ENCODE measurements at places on chromosomes 6 and 20.

DNA sequence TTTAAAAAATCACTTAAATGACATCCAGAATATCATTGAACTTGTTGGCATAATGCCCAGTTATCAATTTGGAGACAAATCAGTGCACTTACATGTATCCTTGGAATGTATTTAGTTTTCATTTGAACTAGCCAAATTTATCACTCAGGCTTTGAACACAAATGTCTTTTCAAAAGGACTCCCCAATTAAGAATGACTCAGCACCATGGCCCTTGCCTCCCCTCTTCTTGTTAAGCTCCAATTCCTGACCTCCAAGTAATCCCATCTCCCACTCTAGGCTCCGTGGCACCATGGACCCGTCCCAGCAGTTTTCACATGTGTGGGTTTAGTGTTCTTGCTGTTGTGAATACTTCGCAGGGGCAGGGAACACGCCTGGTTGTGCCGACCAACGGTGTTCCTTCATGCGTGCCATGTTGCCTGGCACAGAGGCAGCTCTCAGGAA lies 2.7 kb downstream of the AKAP12 start:
- DNase-seq: no peak

- no peak for DNase-seq
Observed at GRCh38 chr20:4012589-4012988, 2.8 kb downstream of the RNF24 start.

- no peak for DNase-seq
Observed at GRCh38 chr6:36666287-36666686, 12.2 kb upstream of the CDKN1A start.

GRCh38 chr20:4490045-4490444 lies 231.7 kb upstream of the PRND start:
- peak; percentile 16 for DNase-seq

DNA sequence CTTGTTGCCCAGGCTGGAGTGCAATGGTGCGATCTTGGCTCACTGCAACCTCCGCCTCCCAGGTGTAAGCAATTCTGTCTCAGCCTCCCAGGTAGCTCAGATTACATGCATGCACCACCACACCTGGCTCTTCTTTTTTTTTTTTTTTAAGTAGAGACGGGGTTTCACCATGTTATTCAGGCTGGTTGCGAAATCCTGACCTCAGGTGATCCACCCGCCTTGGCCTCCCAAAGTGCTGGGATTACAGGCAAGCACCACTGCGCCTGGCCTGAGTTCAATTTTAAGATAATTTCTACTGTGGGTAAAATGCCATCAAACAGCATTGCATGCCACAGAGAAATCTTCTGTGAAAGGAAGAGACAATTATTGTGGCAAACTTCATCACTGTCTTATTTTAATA lies 633.1 kb downstream of the KIF16B start:
- DNase-seq: no peak

- no peak for DNase-seq
Observed at GRCh38 chr20:37357481-37358365, 11.8 kb downstream of the SRC start.

DNA sequence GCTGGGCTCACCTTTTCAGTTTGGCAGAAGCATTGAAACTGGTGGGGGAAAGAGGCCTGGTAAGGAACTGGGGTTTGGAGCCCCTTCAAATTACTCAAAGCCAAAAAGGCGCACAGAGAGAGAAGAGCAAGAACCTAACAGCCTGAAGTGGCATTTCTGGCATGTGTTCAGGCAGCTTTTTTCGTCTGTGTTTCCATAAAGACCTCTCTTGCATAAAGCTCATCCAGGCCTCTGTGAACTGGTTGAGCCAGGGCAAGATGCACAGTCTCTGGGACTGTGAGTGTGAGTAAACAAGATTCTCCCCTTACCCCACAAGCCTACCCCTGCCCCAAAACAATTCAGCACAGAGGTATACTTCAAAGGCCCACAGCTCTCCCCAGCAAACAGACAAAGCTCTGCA lies 167.8 kb downstream of the QRSL1 start:
- DNase-seq: no peak

DNA sequence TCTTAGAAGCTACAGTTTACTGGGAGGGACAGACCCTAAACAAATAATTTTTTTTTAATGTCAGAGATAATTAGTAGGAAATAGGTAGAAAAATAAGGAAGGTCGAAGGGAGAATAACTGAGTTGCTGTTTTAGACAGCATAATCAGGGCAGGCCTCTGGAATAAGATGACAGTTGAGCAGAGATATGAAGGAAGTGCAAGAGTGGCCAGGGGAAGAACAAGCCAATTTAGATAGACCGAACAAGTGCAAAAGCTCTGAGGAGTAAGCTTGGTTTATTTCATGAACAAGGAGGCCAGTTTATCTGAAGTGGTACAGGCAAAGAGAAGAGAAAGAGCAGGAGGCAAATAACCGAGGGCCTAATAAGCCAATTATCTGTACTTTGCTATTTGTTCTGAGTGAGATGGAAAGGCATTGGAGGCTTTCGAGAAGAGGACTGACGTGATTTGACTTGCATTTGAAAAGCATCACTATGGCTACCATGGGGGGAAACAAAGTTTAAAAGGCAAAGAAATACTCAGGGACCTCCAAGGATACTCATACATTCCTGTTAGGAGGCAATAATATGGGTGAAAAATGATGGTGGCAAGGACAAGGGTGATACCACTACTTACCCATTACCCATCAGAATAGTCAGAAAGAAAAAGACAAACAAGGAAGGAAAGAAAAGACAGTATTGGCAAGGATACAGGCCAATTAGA lies 19.7 kb downstream of the PROCR start:
- no peak for DNase-seq

Data from hippocampal formation (tissue), 2 donors.